ENCODE measurements at places on chromosomes 1 and 21.

GRCh38 chr1:247517795-247518612, 18.2 kb downstream of the OR2C3 start:
- DNase-seq = no peak

DNA sequence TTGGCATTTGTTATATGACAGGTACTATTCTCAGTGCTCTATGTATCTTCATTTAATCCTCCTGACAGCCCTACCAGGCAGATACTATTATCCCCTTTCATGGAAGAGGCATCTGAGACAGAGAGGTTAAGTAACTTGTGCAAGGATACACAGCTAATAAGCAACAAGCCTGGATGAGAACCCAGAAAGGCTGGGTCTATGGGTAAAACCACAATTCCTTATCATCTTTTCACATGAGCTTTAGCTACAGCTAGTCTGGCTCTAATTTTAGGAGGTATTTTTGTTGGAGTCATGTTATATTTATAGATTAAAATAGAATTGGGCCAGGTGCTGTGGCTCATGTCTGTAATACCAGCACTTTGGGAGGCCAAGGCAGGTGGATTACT, 27.7 kb downstream of the DNTTIP2 start:
- DNase-seq = no peak

- DNase-seq = no peak
Observed at GRCh38 chr1:8396083-8396785, 78.3 kb downstream of the SLC45A1 start.

- DNase-seq = no peak
Observed at GRCh38 chr1:164768619-164769018, 209.6 kb downstream of the PBX1 start.

DNA sequence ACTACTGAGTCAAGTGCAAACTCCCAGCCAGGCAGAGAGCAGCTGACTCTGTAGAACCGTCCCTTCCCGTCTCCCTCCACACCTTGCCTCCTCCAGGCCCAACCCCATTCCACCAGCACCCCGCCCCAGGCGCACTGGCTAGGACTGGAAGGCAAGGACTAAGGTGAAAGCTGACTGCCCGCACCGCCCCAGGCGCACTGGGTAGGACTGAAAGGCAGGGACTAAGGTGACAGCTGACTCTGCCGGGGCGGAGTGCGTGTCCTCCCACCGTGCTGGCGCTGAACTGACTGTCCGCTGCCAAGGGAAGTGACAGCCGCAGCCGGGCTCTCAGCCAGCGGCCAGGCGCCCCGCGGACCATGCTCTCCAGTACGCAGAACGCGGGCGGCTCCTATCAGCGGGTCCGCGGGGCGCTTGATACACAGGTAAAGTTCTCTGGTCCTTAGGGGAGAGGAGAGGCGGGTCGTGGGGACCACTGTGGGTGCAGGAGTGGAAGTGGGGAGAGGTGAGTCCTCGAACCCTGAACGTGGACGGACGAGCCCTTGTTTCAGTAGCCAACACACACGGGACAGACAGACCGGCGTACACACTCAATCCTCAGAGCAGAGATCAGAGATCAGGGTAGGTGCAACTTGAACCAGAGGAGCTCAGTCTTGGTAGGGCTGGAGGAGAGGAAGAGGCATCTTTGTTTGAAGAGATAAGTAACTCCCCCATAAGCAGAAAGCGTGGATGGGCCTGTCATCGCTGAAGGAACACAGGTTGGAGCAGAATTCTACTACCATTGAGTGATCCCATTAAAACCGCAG, 58.0 kb downstream of the RBM11 start:
- DNase-seq = no peak
